SJCRH30 (cell line): ENCODE measurements at places on chromosomes 5 and 9. TPM values are rescaled to one million over a fixed set of nuclear protein-coding genes. Genes with fewer than 3 reads are reported as not detected.
A peak's percentile ranks its signal among the peaks of the same experiment; 100 is the strongest.

DNA sequence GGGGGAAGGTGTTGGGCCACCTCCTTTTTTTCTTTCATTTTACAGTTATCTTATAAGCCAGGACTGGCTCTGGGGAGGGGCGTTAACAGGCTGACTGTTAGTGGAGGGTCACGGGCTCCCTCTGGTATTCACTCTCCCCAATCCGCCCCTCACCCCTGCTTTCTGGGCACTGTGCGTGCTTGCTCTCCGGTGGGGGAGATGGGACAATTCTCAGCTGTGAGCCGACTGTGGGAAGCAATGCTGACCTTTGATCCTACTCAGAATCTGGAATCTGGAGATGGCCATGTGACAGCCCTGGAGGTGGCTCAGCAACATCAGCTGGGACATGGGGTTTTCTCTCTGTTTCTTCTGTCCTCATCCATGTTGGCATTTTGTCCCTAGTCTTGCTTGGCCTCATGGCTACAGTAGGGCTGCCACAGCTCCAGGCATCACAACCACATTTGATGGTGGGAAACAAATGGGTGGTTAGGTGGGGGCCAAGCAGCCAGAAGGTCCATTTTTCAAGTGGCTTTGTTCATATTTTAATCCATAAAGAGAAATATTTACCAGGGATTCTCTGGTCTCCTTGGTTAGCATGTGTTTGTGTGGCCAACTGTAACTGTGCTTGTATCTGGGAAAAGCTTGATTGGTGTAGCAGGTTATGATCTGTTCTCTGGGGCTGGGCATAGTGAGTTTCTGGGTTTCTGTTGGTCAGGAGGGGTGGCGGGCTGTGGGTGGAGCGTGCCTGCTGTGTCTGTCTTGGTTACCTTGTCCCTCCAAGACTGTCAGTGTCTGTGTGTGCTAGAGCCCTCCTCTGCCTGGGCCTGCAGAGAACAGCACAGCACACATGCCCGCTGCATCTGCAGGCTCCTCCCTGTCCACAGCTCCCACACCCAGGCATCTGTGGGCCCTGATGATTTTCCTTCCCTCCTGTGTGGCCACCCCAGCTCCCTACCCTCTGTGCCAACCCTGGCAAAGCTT lies 12.4 kb downstream of the WNK2 start:
- no peak overlapping the region for H3K27ac ChIP-seq
- H3K4me3 ChIP-seq: no peak overlapping the region
- H3K4me1 ChIP-seq: no peaks in the 10 kb centered on the region
- H3K27me3 ChIP-seq: no peaks in the 10 kb centered on the region; the same call in 1 of the 2 replicates
- no peak for DNase-seq

GRCh38 chr5:172266676-172267092 lies 16.9 kb downstream of the UBTD2 start:
- DNase-seq: no peak
- H3K27me3 ChIP-seq: no peaks in the 10 kb centered on the region

DNA sequence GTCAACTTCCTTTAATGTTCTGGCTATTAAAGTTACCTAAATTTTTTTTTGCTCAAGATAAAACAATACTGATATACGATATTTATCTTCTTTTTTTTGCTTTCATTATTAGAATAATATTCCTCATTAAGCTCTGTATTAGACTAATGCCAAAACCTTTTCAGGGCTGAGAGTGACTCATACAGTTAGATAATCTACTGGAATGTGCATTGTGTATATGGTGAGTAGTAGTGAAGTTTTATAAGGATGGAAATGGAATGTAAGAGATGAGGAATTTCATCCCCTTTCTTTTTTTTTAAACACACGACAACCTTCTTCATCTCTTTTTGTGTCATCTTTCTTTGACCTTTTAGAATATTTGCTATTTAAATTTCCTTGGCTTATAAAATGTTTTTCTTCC lies 268.6 kb downstream of the ISL1 start:
- no peak overlapping the region for H3K4me3 ChIP-seq
- no peak overlapping the region for H3K27ac ChIP-seq
- no peaks in the 10 kb centered on the region for H3K4me1 ChIP-seq
- DNase-seq: no peak

DNA sequence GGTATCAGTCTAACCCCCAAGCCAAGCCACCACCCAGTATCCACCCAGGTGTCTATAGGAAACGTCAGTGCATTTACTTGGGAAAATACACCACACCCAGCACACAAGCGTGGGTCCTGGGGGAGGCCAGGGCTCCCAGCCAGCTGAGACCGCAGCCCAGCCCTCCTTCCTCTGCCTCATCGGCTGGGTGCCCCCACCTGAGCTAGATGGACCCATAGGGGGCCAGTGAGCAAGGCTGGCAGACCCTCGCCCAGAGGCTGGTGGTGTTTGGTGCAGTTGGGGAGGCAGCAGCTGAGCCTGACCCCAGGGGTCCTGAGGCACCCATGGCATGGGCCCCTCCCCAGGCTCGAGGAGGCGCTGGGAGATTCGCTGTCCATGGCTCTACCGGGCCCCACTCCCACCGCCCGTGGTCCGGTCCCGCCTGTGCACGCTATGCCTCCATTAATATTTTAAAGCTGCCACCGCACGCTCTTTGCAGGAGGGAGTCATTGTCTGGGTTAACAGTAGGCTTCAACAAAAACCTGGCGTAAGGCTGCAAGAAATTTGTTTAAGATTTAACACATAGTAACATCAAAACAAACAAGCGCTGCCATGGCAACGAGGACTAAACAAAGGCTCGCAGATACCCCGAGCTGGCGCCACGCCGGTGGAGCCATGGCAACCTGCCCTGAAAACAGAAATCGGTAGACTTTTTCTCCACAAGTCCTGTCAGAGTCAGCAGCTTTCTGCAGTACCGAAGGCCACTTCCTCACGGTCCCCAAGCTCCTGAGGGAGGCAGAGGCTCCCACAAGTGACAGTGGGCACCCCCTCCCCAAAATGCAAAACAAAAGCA lies 20.6 kb downstream of the TPPP start:
- peak; percentile 42 for DNase-seq
- H3K27ac ChIP-seq: no peak overlapping the region
- no peaks in the 10 kb centered on the region for H3K4me1 ChIP-seq
- H3K4me3 ChIP-seq: no peak overlapping the region
- H3K36me3 ChIP-seq: no peaks in the 10 kb centered on the region
- no peaks in the 10 kb centered on the region; the same call in 1 of the 2 replicates for H3K27me3 ChIP-seq

- no peak overlapping the region for H3K4me3 ChIP-seq
- H3K27me3 ChIP-seq: no peaks in the 10 kb centered on the region
These were observed 114.1 kb upstream of the RIOK2 start for GRCh38 chr5:97297063-97297703.

GRCh38 chr5:142952229-142952628 lies 182.1 kb downstream of the ARHGAP26 start:
- H3K4me3 ChIP-seq: no peak overlapping the region
- no peak overlapping the region for H3K27ac ChIP-seq
- H3K36me3 ChIP-seq: no peaks in the 10 kb centered on the region
- no peak for DNase-seq
- no peaks in the 10 kb centered on the region for H3K27me3 ChIP-seq

GRCh38 chr5:32261198-32261597 lies 51.5 kb downstream of the MTMR12 start:
- H3K4me3 ChIP-seq: no peak overlapping the region
- H3K27me3 ChIP-seq: no peaks in the 10 kb centered on the region
- H3K36me3 ChIP-seq: peaks cover 34% of the 10 kb centered on the region
- H3K4me1 ChIP-seq: no peaks in the 10 kb centered on the region
- H3K27ac ChIP-seq: no peak overlapping the region

DNA sequence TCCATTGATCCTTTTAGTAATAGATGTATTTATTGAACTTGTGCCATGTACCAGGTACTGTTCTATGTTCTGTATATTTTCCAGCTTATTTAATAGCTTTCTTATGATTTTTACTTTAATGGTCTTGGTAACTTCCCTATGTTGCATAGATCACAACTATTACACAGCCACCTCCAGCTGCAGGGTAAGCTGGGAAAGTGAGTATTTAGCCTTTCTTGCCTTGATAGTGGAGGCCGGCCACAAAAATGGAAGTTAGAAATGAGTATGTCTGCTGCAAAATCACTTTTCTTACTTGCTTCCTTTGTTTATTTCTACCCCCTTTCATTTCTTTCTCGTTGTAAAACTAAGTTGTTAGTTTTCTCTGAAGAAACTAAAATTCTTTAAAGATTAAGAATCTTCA lies 43.1 kb upstream of the ANKDD1B start:
- DNase-seq: no peak
- no peak overlapping the region for H3K4me3 ChIP-seq
- no peak overlapping the region for H3K27ac ChIP-seq

DNA sequence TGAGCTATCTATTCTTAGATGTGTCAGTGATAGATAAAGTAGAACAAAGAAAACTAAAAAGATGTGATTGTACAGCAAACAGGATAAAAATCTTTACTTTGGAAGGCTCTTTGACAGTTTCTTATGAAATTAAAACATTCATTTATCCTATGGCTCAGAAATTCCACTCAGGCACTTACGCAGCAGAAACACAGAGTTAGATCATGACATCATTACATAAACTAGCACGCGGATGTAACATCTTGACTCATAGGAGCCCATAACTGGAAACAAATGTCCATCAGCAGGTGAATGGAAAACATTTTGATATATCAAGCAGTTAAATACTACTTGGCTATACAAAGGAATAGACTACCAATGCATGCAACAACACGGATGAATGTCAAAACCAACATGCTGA lies 45.3 kb downstream of the ICE1 start:
- H3K4me3 ChIP-seq: no peak overlapping the region
- DNase-seq: no peak
- H3K27me3 ChIP-seq: no peaks in the 10 kb centered on the region
- no peak overlapping the region for H3K27ac ChIP-seq
- H3K4me1 ChIP-seq: no peaks in the 10 kb centered on the region

GRCh38 chr5:127864511-127864910 lies 161.3 kb downstream of the CCDC192 start:
- no peak for DNase-seq
- H3K27ac ChIP-seq: no peak overlapping the region
- no peak overlapping the region for H3K4me3 ChIP-seq

DNA sequence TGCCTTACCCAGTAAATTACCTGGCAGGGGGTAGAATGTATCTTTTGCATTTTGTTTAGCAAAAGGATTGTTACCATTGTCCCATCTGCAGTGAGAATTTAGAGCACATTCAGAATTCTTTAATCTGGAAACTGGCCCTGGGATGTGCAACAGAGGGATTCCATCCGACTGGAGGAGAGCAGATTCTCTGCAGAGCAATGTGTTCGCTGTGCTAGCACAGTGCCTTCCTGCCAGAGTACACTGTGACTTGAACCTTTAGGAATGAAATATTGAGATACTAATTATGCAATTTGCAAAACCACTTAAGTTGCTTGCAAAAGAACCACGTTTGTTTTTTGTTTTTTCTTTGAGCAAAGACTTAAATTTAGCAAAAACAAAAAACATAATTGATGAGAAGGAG lies 22.5 kb upstream of the DMRT1 start:
- DNase-seq: no peak
- H3K4me1 ChIP-seq: no peaks in the 10 kb centered on the region
- H3K27me3 ChIP-seq: no peaks in the 10 kb centered on the region
- no peak overlapping the region for H3K4me3 ChIP-seq
- H3K36me3 ChIP-seq: no peaks in the 10 kb centered on the region

DNA sequence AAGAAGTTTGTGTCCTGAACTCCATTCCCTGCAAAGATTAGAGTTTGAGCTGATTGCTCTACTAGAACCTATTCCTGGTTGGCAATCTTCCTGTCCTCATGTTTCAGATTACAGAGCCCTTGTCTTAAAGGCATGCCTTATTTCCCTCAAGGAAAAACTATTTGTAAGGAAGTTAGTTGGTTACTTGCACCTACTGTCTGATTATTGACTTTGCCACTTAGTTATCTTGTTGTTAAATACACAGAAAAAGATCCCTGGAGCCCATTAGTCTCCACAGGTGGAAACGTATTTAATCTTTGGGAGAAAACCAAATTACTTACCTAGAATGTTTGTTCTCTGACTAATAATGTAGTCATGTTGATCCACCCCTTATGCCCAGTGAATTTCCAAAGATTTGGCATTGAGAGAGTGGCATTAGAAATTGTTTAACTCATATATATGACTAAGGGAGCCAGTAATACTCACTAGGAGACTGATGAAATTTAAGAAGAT lies 132.3 kb upstream of the ELL2 start:
- H3K36me3 ChIP-seq: no peaks in the 10 kb centered on the region
- no peak overlapping the region for H3K27ac ChIP-seq
- no peaks in the 10 kb centered on the region for H3K27me3 ChIP-seq
- H3K4me1 ChIP-seq: no peaks in the 10 kb centered on the region
- no peak overlapping the region for H3K4me3 ChIP-seq

DNA sequence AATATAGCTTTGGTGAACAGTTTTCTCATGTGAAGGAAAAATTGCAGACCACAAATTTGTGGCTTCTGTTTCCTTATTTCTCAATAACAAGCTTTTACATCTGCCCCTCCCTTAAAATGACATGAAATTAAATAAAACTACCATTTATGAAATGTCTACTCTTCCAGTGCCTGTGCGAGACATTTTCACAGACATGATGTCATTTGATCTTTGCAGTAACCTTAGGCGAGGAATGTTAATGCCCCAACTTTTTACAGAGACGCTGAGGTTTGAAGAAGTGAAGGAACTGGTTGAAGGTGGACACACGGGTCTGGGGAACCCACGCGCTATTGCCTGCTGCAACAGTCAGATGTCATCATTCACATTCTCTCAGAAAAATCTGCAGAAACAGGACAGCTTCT lies 61.5 kb downstream of the OSTF1 start:
- DNase-seq: no peak
- H3K4me1 ChIP-seq: peaks cover 9% of the 10 kb centered on the region
- no peak overlapping the region for H3K4me3 ChIP-seq
- no peak overlapping the region for H3K27ac ChIP-seq
- peaks cover 7% of the 10 kb centered on the region for H3K36me3 ChIP-seq

DNA sequence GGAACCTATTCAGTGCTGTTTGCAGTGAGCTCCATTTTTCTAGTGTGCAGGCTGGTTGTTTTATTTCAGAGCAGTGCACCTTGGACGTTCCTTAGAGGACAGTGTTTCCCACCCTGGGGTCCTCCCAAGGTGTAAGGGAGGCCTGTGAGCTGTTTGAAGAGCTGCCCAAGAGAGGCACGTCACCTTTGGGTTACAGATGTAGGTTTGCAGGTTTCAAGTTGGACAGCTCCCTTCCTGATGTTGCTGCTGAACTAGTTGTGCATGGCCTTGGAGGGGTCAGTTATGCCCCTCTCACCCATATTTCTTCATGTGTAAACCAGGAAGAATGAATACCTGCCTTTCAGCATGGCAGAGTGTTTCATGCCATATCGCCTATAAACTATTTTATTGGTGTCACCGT lies 34.7 kb upstream of the POMT1 start:
- H3K27me3 ChIP-seq: no peaks in the 10 kb centered on the region
- H3K36me3 ChIP-seq: peaks cover 98% of the 10 kb centered on the region
- H3K27ac ChIP-seq: no peak overlapping the region
- no peak overlapping the region for H3K4me3 ChIP-seq

- H3K36me3 ChIP-seq: no peaks in the 10 kb centered on the region
- H3K27me3 ChIP-seq: peaks cover 4% of the 10 kb centered on the region; the same call in 1 of the 2 replicates
- no peaks in the 10 kb centered on the region for H3K4me1 ChIP-seq
- H3K4me3 ChIP-seq: no peak overlapping the region
These were observed 205.0 kb upstream of the IER5L start for GRCh38 chr9:129383019-129383560.

GRCh38 chr5:77232574-77233358 lies 22.3 kb downstream of the PDE8B start:
- H3K4me1 ChIP-seq: no peaks in the 10 kb centered on the region
- no peak overlapping the region for H3K4me3 ChIP-seq
- H3K36me3 ChIP-seq: no peaks in the 10 kb centered on the region
- no peaks in the 10 kb centered on the region for H3K27me3 ChIP-seq

The FAT2 gene
- total RNA-seq: 0.04 TPM in 1 of 2 replicates, not detected in the other

The LEAP2 gene
- total RNA-seq: 1.2 and 1.6 TPM in 2 replicates

The SLC4A9 gene
- total RNA-seq: not detected in 2 replicates

The EGFL7 gene
- 0.71 and 0.81 TPM in 2 replicates for total RNA-seq

The FCHO2 gene
- 11.1 and 15.4 TPM in 2 replicates for total RNA-seq

The SPATA31A3 gene
- 0.04 TPM in 1 of 2 replicates, not detected in the other for total RNA-seq

The C5orf52 gene
- total RNA-seq: not detected in 2 replicates

The FLT4 gene
- total RNA-seq: 0.08 TPM in 1 of 2 replicates, not detected in the other
